ENCODE measurements at places on chromosomes 5 and 9.

GRCh38 chr5:142197098-142197497, 88.5 kb downstream of the NDFIP1 start:
- DNase-seq, result peak; percentile 61

GRCh38 chr5:146173597-146173996, 8.9 kb downstream of the LARS1 start:
- no peak for DNase-seq

DNA sequence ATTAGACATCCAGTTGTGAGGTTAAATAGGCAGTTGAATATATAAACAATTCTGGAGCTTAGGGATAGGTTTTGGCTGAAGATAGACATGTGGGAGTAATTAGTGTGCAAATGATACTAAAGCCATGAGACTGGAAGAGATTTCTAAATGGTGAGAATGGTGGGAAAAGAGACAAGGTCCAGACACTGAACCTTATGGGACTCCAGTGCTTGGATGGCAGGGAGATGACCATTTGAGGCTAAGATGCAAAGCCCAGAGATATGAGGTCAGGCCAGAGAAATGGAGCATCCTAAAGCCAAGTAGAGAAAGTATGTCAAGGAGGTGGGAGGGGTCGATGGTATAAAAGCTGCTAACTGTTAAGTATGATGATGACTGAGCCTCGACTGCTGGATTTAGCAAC, 115.6 kb downstream of the SEMA5A start:
- DNase-seq, result no peak

DNA sequence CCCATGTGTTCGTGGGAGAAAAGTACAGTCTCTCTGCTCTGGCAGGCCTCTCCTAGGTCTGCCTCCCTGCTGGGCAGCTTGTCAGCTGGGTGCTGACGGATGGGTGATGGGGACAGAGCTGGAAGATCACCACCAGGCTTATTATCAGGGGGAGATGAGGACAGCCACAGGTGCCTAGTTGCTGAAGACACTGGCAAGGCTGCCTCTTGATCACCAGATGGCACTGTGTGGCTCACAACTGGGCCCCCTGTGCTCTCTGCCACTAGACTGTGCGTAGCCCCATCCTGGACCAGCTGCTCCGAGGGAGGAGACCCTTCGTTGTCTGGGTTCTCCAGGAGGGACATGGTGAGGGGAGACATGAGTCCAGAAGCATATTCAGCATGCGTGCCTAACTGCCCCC, 73.0 kb downstream of the KIF24 start:
- no peak for DNase-seq

- peak; percentile 64 for DNase-seq
Observed at GRCh38 chr5:74538206-74538661, 102.3 kb downstream of the ENC1 start.

- peak; percentile 64 for DNase-seq
Observed at GRCh38 chr9:22117511-22118384, 108.6 kb upstream of the CDKN2B start.

DNA sequence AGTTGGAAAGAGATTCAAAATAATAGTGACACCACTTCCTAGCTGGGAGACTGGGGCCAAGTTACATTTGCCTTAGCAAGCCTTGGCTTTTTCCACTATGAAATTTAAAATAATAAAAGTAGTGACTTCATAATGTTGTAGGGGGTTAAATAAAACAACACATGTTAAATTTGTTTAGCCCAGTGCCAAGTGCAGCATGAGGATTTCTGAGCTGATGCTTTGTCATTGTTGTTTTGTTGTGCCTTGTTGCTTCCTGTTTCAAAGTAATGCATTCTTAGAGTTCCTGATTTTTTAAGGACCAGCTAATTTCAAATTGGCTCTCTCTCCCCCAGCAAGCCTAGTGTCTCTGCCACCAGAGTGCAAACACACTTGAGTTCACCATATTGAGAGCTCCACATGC, 270.7 kb upstream of the PAPPA start:
- DNase-seq, result peak; percentile 36

DNA sequence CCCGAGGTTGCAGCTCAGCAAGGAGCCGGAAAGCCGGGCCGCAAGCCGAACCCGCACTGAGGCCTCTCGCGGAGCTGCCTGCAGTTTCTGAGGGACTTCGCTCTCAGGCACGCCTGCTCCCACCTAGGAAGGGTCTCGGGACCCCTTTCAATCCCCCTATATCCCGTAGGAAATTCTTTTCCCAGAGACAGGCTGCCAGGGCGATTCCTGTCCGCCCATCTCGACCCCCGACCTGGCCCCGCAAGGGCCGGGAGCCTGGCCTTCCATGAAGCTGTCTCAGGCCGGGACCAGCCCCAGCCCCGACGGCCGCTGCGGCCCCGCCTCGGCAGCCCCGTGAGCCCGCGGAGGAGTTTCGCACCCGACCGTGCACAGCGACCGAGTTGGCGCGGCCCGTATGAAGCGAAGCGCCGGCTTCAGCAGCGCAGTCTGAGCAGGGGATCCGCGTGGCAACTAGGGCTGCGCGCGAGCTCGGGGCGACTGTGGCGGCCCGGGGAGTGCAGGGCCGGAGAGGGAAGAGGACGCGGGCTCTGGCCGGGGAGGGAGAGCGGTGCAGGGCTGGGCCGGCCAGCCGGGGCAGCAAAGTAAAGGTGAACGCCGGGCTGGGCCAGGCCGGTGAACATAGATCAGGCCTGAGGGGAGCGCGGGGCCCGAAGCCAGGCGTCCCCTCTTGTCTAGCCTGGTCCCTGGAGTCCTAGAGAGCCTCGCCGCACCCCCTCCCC, 977 bp upstream of the PRDM12 start:
- DNase-seq, result no peak

GRCh38 chr9:15182730-15183129, 124.3 kb downstream of the TTC39B start:
- DNase-seq, result no peak

DNA sequence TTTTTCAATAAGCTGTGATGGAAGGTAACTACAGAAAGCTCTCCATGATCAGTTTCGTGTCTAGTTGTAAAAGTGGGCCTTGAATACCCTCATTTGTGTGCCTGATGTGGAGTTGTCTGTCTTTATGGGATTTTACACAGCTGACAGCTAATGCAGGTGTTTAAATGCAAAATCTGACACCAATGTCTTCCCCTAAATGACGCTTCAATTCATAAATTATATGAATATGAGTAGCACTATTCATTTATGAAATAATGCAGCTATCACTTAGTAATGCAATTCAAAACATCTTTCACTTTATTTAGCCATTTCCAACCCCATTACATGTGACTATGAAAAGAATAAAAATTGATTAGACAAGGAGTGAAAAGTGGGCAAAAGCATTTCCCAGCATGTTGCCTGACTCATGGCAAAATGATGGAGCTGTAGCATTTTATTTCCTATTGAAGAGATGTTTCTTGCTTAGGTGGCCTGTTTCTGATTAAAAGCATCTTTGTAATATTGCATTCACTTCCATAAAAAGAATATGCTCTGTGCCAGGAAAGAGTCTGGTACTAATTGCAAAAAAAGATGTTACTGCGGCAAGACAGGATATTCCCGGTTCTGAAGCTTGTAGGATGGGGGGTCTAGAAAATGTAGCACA, 116.7 kb upstream of the HAPLN1 start:
- DNase-seq, result peak; percentile 72

GRCh38 chr5:35790457-35790822, 66.3 kb upstream of the IL7R start:
- no peak for DNase-seq

GRCh38 chr5:2378976-2379375, 372.5 kb downstream of the IRX2 start:
- no peak for DNase-seq

DNA sequence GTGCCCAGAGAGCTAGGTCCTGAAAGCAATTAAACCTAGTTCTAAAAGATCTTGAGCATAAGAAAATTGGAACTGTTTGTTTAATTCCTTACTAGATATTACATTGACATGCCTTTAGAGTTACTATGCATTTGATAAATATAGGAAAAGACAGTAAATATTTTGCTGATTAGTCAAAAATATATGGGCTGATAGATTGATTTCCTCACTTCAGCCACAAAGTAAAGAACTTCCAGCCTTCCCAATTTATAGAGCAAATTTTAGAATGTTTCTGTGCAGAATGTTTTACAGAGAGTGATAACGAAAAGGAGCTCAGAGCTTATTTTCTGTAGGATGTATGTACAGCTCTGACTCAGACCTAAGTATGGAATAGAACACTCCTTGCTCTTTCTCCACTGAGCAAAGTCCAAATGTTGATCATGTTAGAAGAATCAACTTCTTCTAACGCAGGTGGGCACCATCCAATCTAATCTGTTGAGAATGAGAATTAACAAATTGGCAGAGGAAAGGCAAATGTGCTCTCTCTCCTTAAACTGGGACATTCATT, 72.9 kb upstream of the PAM start:
- peak; percentile 41 for DNase-seq

DNA sequence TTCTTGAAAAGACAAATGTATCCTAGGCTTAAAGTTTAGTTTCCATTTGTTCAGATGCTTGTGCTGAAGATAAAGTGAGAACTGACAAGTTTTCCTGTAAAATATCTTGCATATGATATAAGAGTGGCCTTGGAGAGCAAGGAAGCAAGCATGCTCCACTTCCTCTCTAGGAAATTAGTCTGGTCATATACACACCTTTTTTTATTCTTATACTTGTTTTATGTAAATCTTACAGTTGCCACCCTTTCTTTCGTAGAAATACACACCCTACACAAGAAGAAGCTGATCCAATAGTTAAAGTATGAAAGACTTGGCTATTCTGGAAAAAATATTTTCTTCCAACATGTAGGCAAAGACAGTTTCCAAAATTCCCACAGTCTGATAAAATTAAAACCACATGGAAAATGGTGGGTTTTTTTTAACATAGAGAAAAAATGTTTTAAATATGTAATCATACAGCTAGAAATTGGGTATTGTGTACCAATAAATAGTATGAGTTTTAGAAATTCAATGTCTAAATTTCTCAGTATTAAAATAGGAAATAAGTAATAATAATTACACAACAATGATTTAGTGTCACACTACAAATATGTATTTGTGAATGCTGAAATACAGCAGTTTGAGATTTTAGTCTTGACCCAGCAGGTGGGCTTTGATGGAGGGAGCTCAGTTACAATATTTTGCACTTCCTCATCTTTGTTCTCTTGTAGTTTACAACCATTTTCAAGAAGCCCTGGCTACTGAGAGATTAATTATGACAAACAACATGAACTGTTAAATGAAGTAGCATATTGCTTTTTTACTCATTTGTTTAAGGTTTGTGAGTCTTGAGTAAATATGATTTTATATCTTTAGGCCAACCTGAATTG, 185.7 kb upstream of the GNA14 start:
- DNase-seq, result peak; percentile 53

DNA sequence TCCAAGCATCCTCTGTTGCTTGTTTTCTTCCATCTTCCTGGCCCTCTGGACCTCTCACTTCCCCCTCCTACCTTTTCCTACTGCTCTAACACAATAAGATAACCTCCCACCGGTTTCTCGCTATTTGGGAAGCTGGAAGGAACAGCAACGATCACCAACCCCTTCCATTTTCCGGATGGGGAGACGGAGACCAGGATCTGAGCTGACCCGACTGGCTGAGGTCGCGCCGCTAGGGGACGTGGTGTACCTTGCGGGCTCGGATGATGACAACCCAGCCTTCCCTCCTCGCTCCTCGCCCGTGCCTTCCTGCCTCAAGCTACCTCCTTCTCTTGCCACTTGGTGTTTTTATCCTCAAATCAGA, 1.9 kb downstream of the LPAR1 start:
- DNase-seq, result peak; percentile 67

GRCh38 chr9:70121818-70122436, 78.3 kb downstream of the MAMDC2 start:
- DNase-seq, result peak; percentile 46

DNA sequence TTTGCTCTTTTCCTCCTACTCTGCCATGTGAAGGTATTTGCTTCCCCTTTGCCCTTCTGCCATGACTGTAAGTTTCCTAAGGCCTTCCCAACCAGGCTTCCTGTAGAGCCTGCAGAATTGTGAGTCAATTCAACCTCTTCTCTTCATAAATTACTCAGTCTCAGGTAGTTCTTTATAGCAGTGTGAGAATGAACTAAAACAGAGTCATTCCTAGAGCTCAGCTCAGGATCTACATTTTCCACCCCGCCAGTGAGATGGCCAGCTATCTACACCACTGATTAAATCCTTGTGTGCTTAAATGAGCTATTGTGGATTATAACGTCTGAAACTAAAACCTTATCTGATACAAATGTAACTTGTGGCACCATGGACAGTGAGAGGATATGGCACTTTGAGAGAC, 55.0 kb downstream of the FRMD3 start:
- DNase-seq, result no peak

- DNase-seq, result no peak
Observed at GRCh38 chr9:124768750-124769548, 2.2 kb downstream of the NR6A1 start.

- DNase-seq, result peak; percentile 81
Observed at GRCh38 chr9:6703898-6704639, 53.7 kb upstream of the KDM4C start.

DNA sequence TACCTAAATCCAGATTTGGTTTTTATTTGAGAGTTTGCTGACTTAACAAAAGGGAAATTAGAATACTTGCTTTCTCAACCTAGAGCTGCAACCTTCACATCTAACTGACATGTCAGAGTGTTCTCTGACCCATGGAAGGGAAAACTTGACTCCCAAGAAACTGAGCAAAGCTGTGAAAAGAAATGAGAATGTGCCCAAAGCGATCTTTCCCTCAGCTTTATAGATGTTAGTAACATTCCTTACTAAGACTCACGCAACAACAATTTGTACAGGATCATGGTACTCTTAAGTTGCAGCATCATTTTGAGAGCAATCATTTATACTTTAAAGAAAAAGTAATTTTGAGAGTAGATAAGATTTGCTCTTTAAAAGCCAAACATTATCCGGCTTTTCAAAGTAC, 117.0 kb upstream of the FBXL7 start:
- DNase-seq, result no peak

GRCh38 chr9:91775011-91775707, 174.9 kb downstream of the ROR2 start:
- DNase-seq, result peak; percentile 63

- DNase-seq, result no peak
Observed at GRCh38 chr5:34564710-34565235, 91.4 kb upstream of the RAI14 start.

- DNase-seq, result no peak
Observed at GRCh38 chr9:130931508-130932254, 7.4 kb downstream of the FIBCD1 start.

- no peak for DNase-seq
Observed at GRCh38 chr5:74404574-74405508, 235.7 kb downstream of the ENC1 start.

DNA sequence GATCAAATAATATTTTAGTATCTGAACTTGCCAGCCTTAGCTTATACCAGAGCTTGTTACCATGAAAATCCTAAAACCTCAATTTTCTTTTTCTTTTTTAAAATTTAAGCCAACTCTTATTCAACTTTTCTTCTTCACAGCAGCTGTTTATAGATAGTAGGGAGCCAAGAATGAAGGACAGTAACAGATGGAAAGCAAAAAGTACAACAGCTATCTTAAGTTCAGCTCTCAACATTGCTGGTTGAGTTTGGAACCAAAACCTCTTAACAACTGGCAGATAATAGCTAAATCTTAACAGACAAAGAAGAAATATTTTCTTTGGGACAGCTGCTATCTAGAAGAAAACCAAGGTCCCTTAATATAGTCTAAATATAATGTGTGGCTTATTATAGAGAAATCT, 74.7 kb downstream of the PJA2 start:
- no peak for DNase-seq
